K562 (cell line): ENCODE measurements at places on chromosomes 11 and 22. TPM values are rescaled to one million over a fixed set of nuclear protein-coding genes. Genes with fewer than 3 reads are reported as not detected.
A peak's percentile ranks its signal among the peaks of the same experiment; 100 is the strongest.

DNA sequence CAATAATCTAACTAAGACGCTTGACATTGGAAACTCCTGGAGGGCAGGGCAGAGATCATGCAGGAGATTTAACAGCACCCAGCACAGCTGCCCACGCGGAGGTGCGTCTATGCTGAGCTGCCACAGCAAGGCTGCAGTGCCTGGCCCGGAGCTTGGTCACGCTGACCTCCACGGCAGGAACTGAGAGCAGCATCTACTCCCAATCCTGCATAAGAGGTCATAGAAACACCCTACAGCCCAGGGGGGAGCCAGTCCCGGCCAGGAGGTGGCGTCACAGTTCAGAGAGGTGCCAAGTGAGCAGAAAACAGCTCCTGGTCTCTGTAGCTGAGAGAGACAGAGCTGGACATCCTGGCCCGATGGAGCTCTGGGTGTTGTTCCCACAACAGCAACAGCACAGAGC lies 121.1 kb upstream of the TMEM45B start:
- peak; percentile 32 for DNase-seq

The SUSD2 gene
- polyA plus RNA-seq = 0.01 TPM in 1 of 2 replicates, not detected in the other

DNA sequence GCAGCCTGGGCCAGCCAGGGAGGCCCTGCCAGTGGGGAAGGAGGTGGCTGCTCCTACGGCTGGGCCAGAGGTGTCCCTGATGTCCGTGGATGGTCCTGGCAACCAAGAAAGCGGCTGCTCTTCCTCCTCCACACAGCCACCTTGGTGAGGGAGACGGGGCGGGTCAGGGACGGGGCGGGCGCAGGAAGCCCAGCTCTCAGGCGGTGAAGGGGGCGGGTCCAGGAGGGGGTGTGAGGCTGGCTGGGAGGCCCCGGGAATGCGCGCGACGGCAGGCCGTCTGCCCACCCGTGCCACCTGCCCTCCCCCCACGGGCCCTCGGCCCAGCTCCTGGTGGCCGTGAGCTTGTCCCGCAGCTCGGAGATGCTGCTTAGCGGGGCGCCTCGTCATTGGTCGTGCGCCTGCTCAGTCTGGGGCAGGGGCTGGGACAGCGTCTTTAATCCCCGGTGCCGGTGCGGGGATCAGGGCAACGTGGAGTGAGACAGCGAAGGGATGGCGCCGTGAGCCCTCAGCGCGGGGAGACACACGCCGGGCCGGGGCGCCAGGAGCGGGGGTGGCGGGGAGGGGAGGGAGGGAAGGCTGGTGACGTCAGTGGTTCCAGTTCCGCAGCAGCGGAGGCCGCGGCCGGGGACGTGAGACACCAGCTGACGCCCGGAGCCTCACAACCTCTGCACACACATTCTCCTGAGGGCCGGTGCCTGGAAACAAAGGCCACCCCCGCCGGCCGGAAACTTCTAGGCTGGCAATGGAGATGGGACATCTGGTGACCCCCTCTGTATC lies 6.7 kb upstream of the BRSK2 start:
- peak; percentile 67 for DNase-seq

DNA sequence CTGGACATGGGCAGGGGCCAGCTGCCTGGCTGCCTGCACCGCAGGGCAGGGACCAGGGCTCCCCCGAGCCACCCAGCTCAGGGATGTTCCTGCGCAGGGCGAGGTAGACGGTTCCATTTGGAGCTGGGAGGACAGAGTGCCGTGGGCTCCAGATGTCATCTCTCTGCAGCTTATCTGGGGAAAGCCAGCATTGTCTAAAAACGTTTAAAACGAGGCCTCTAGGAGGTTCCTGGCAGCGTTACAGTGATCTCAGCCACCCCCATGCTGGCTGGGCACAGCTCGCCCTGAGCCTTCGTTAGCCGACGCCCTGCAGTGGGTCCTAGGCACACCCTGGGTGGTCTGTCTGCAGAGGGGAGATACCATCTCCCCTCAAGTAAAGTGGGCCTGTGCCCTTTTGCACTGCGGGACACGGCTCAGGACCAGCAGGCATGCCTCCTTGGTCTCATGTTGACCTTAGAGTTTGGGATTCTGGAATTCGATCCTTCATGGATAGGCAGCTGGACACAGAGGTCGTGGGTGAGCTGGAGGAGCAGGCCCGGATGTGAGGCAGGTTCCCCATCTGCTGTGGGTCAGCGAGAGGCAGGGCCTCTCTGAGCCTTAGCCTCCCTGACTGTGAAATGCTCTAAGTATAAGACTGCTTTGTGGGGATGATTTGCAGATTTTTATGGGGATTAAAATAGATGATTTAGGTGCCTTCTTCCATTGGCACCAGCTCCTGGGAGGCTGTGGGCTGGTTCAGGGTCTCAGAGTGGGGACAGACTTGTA lies 14.1 kb downstream of the SYNGR1 start:
- peak; percentile 45 for DNase-seq

The ACR gene
- polyA plus RNA-seq = not detected in 2 replicates

- DNase-seq = no peak
Observed at GRCh38 chr11:13440100-13440855, 22.7 kb downstream of the BTBD10 start.

GRCh38 chr22:38129021-38129420 lies 18.5 kb upstream of the BAIAP2L2 start:
- DNase-seq = no peak

DNA sequence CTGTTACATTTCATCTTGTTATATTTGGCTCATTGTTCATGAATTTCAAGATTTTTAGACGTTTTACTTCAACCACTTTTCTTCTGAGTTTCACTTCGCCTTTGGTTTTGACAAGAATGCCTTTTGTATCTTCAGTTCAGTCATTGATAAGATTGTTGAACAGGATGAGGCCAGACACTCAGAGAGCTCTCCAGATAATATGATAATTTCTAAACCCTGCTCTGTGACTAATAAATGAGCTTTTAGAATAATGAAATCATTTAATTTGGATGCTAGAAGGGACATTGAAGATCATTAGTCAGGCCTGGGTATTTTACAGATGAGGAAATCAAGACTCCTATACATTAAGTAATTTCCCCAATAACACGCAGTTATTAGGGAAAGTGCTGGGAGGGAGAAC lies 37.2 kb upstream of the GRAMD1B start:
- DNase-seq = no peak

- DNase-seq = no peak
Observed at GRCh38 chr11:36122671-36123070, 166.6 kb downstream of the COMMD9 start.

The APBB1 gene
- 0.34 and 0.44 TPM in 2 replicates for polyA plus RNA-seq

GRCh38 chr11:1759151-1759850 lies 4.4 kb downstream of the CTSD start:
- DNase-seq = no peak

DNA sequence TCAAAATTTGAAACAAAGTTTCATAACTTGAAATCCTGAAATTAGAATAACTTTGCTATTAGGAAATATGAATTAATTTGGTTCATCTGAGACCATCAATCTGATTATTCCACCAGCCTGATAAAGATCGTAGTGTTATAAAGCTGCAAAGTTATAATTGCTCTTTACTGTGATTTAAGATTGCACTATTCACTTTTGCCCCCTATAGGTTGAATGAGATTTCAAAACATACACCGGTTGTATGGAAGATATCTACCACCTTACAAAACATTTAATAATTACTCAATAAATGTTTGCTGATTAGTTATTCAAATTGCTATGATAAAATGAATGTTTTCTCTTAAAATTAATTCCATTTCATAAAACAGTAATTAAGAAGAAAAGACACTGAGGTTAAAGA lies 26.1 kb downstream of the APIP start:
- no peak for DNase-seq

The GPHA2 gene
- 1.4 TPM in 1 of 2 replicates, not detected in the other for polyA plus RNA-seq

GRCh38 chr11:79487412-79487811 lies 46.6 kb upstream of the TENM4 start:
- DNase-seq = no peak

The RNF26 gene
- polyA plus RNA-seq = 25.9 and 26.7 TPM in 2 replicates

The LMO1 gene
- polyA plus RNA-seq = not detected in 2 replicates

GRCh38 chr22:48156603-48157355 lies 1394.3 kb downstream of the TBC1D22A start:
- DNase-seq = no peak

The APOA4 gene
- 0.07 and 0.11 TPM in 2 replicates for polyA plus RNA-seq

DNA sequence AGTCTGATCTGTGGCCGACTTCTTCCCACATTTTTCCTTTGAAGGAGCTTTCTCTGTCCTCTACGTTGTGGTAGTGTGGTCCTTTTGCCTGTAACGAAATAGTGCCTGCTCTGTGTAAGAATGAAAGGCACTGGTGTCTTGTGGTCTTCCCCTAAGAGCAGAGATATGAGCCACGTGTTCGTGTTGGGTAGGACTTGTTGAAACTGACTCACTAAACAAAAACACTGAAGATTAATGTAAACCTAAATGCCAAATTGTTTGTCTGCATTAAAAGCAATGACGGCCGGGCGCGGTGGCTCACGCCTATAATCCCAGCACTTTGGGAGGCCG lies 10.1 kb upstream of the RPS3 start:
- DNase-seq = no peak

DNA sequence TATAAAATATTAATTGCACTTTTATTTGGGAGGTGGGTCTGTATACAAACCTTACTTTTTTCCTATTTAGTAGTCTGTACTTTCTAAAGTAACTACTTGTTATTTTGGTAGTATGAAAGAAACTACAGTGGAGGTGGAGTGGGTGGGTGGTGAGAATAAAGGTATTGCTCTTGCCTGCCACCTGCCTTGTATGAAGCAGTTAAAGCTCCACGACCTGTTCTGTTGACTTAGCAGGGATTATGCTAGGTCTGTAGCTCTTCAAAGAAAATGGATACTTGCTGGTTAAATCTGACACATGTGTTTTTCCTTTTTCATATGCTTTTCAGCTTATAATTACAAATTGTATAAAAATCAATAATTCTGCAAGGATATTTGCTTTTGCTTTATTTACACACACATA lies 111.9 kb downstream of the EHF start:
- DNase-seq = no peak

The PATE3 gene
- polyA plus RNA-seq = not detected in 2 replicates

GRCh38 chr11:98453378-98453777 lies 567.4 kb upstream of the CNTN5 start:
- no peak for DNase-seq

The KRTAP5-10 gene
- polyA plus RNA-seq = not detected in 2 replicates

DNA sequence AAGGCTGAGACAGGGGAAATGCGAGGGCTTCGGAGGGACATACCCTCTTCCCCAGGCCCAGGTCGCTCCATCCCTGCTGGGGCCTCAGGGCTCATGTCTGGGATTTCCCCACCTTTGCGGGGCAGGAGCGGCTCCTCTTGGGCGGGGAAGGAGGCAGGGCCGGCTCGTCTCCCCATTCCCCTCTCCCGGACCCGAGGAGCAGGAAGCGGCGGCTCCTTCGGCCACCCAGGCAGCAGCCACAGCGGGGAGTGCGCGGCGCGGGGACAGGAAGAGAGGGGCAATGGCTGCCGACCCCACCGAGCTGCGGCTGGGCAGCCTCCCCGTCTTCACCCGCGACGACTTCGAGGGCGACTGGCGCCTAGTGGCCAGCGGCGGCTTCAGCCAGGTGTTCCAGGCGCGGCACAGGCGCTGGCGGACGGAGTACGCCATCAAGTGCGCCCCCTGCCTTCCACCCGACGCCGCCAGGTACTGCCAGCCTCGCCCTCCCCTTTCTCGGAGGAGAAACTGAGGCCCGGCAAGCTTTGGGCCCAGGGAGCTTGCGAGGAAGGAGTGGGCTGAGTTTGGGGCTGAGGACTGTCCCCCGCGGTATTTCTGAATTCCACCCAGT lies at the start of gene ANKK1:
ANKK1 (plus strand) TSS at position 175 of the 607 bp plus-strand sequence; CDS start at position 281, 106 bp downstream.
- no peak for DNase-seq

- no peak for DNase-seq
Observed at GRCh38 chr11:69041516-69041915, 7.2 kb upstream of the TPCN2 start.

- DNase-seq = peak; percentile 38
Observed at GRCh38 chr11:207863-208180, 314 bp downstream of the RIC8A start.

GRCh38 chr11:92048415-92048814 lies 176.2 kb upstream of the FAT3 start:
- peak; percentile 14 for DNase-seq

- no peak for DNase-seq
Observed at GRCh38 chr11:20095189-20095588, 65.1 kb downstream of the DBX1 start.

GRCh38 chr11:88604260-88604659 lies 266.7 kb upstream of the CTSC start:
- no peak for DNase-seq

DNA sequence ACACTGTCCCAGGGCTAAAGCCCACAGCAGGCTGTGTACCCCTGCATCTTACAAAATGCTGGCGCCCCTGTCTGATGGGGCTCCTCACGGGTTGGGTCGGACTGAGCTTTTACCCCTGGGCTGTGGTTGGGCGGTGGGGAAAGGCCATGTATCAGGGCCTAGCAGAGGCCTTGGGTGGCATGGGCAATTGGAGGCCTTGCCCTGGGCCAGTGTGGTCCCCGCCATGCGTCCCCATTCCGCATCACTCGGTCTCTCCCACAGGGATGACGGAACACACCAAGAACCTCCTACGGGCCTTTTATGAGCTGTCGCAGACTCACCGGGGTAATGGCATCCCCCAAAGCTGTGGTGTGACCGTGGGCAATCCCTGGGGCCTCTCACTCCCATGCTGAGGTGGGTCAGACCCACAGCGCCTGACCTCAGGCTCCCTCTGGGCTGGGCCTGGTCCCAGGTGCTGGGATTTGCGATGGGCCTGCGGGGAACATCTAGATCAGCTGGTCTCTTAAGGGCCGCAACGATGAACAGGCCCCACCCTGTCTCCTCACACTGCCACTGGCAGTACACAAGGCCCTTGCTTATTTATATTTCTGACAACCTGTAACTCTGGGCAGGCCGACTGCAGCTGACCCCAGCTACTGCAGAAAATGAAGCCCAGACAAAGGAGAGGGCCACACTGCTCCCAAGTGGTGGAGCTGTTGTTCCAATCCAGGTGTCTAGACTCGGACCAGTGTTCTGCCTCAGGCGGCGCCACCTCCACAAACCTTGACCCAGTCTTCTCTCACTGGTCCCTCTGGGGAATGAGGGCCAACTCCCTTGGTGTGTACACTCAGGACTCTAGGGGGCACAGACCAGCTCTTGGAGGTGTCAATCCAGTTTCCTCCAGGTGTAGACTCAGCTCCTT lies 12.3 kb downstream of the SLC16A8 start:
- DNase-seq = no peak

- DNase-seq = no peak
Observed at GRCh38 chr11:119447664-119448242, 24.8 kb upstream of the THY1 start.

DNA sequence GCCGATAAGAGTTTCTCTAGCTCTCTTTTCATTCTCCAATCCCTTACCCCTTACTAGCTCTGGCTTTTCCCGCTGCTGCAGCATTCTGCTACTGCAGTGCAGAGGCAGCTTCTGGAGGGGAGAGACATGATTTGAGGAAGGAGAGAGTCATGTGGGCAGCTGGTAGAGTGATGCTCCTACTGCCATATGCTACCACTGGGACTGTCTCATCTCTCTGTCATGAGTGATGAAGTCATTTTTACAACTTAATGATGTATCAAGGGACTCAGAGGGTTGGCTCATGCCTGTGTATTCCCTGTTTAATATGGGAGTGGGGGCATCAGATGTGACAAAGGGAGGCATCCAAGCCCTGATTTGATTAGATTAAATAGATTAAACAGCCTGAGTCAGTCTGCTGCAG lies 11.3 kb downstream of the SLC17A6 start:
- no peak for DNase-seq
